ENCODE measurements at places on chromosomes 2 and 18.
A peak's percentile ranks its signal among the peaks of the same experiment; 100 is the strongest.

DNA sequence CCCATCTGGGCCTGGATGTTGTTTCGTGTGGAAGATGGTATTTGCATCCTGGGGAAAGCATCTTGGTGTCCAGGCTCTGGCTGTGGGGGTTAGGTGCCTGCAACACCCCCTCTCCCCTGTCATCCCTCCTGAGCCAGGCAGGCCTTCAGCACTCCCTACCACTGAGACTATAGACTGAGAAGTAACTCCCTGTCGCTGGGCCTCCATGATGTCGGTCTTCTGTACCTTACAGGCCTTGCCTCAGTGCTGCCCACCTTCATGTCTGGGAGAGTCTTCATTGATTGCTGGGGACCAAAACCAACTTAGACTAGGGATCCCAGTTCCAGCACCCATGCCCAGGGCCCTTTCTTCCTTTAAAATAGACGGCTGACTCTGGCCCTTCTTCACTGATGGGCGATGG is 33.1 kb upstream of the DNMT3A start:
- no peak for DNase-seq

DNA sequence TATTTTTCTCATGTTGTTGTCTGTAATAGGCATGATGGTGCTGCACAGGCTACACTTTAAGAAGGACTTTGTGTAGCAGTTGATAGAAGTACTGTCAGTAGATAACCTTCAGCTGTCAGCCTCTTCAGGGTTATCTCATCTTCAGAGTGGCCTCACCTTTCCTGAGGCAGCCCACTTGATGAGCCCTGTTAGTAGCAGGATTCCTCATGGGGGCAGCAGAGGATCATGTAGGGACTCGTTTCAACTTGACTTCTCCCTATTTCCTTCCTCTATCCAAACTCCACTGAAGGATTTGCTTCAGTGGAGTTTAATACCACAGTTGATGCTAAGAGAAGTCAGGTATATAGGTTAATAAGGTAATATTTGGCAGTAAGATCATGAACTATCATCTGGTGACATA is 530.3 kb upstream of the FSIP2 start:
- no peak for DNase-seq

DNA sequence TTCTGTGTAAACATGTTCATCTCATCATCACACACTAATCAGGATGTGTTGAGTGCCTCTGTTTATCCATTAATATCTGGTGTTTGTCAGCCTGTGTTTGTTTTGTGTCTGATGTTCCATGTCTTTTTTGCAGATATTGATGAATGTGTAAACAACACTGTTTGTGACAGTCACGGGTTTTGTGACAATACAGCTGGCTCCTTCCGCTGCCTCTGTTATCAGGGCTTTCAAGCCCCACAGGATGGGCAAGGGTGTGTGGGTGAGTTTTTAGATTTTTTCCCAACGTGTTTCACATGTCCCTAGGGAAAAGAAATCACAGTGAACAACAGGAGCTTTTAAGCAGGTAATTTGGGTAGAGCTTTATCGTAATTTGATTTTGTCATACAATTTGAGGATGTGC is 133.7 kb upstream of the RASGRP3 start:
- DNase-seq, result no peak

DNA sequence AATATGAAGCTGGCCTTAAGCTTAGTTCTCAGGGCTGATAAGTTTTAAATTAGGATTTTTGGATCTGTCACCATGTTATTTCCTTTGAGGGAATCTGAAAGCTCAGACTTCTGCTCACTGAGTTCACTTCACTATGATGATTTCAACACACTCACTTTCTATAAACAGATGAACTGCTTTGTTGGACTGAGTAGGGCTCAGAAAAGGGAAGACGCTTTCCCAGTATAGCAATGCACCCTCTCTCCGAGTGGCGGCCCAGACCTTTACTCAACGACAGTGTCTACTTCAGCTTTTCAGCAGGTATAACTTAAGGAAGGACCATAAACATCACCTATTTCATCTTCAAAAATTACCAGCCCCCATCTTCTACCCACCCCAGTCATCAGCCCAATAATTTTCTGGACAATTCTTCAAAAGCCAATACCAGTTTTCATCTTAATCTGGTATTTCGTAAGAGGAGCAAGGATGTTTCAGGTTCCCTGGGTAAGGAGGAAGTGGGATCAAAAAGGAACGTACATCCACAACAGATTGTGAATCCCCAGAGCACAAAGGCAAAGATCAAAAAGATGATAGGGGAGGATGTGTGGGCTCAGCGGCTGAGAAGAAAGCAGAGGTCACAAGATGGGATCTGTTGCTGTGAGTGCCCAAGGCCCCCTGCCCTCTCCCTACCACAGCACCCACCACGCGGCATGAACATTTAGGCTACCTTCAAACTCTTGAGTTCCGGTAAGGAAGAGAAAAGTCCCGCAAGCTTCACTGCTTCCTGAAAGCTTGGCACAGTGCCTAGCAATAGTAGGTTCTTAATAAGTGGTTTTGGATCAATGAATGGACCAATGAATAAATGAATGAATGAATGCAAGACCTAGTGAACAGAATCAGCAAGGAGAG is 41.9 kb downstream of the LPIN2 start:
- peak; percentile 26 for DNase-seq

- no peak for DNase-seq
Measured at GRCh38 chr2:112924360-112924759, 13.4 kb downstream of the IL37 start.

- DNase-seq, result no peak
Measured at GRCh38 chr2:70145851-70146739, 44.7 kb downstream of the C2orf42 start.

DNA sequence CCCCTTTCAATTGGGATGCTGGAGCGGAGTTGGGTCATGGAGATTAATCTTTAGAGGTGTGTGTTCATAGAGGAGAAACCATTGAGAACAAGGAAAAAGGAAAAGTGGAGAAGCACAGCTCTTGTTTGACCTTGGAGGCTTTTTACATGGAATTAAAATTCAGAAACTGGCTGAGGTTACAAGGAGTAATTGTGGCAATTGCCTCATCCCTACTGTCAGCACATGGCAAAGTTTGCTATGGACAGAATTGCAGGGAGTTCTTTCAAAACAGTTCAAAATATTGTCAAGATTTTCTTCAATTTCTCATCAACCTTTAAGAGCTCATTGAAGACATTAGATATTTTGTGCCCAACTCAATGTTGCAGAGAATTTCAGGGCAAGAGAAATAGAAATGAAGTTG is 232.7 kb downstream of the SLC8A1 start:
- no peak for DNase-seq

DNA sequence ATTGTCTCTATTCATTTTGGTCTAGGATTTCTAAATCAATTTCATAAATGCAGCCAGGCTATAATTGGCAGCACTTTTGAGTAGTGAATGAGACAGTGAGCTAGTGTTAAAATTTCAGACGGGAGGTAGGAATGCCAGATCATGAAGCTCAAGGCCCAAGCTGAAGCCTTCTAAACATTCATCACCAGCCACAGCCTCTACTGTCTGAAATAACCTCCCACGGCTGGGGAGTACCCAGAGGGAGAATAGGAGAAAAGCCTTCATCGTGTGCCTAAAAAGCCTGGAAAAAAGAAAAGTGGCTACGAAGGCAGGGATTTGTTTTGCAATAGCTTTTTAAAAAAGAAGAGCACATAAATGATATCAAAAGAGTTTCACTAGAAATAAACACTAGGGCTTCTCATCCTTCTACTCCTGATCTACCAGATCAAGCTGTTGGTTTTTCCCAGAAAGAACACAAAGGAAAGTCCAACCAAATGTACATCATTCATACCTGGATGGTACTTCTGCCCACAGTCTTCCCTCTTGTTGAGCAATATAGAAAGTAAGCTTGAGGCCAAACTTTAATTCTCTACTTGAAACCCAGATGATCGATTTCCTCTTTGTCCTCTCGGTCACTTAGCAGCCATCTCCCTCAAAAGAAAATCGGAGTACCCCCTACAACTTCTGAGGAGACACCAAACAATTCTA is 48.1 kb upstream of the SLC39A10 start:
- DNase-seq, result no peak

DNA sequence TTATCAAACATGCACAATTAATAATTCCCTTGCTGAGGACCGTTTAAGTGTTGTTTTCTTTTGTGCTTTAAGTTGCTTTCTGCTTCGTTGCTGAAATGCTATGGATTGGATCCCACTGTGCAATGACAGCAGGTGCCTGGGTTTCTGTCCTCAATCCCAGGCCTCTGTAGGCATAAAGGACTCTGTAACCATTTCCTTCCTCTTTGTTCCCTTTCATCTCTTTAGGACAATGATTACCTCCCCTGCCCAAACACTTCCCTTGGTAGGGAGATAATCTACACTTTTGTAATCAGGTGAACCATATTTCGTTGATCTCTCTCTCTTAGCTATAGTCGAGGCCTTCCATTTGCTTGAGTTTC is 58.6 kb upstream of the LYPD6B start:
- no peak for DNase-seq

DNA sequence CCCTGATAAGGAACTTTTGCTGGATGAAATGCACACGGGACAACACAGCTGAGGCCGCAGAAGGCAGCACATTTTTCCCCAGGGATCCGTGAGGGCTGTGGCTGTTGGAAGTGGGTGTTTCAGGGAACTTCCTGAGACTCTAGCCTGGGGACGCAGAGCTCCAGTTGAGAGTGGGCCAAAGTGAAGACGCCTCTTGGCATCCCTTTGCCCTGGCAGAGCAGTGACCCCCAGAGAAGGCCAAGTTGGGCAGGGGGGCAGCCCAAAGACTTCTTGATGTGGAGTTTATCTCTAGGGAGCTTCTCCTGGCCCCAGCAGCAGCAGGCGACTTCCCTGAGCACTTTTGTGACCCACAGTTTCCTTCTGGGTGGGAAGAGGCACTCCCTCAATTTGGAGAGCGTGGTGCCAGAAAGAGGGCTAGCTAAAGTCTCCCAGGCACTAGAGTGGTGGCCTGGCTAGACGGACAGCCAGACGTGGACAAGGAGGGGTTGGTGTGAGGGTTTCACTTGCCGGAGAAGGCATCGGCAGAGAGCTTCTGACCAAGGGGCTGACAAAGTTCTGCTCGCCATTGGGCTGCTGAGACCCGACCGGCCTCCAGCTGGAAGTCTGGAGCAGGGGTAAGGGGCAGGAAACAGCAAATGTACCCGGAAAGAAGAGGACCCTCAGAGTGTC is 108.8 kb downstream of the ACKR3 start:
- no peak for DNase-seq

GRCh38 chr18:75141166-75141565 is 67.8 kb downstream of the PTGR3 start:
- DNase-seq, result no peak

- no peak for DNase-seq
Measured at GRCh38 chr2:239264492-239264837, 136.4 kb downstream of the HDAC4 start.

- no peak for DNase-seq
Measured at GRCh38 chr2:6626401-6627012, 239.2 kb downstream of the CMPK2 start.

- DNase-seq, result no peak
Measured at GRCh38 chr2:220850116-220850515, 722.0 kb downstream of the EPHA4 start.

DNA sequence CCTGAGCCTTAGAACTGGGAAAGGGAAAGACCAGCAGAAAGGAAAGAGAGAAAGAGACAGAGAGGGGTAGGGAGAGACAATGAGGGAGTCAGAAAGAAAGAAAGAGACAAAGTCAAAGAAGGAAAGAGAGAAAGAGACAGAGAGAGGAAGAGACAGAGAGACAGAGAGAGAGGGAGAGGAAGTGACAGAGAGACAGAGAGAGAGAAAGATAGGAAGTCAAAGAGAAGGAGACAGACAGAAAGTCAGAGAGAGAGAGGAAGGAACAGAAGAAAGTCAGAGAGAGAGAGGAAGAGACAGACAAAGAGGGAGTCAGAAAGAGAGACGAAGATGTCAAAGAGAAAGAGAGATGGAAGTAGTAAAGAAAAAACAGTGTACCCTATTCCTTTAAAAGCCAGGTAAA is 261.8 kb downstream of the WDPCP start:
- no peak for DNase-seq

DNA sequence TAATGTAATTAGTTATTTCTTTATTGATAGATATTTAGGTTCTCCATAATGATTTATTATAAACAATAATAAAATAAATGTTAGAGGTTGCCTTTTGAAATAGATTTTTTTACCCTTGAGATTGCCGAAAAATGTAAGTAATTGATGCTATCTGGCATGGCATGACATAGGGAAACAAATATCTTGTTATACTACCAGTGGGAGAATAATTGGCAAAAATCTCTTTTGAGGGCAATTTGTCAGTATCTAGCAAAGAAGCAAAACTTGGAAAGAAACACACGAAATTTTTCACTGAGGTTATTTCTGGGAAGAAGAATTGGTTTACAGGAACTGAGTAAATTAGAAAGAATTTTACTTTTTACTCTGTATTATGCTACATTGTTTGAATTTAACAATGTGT is 547.2 kb upstream of the SETBP1 start:
- no peak for DNase-seq

DNA sequence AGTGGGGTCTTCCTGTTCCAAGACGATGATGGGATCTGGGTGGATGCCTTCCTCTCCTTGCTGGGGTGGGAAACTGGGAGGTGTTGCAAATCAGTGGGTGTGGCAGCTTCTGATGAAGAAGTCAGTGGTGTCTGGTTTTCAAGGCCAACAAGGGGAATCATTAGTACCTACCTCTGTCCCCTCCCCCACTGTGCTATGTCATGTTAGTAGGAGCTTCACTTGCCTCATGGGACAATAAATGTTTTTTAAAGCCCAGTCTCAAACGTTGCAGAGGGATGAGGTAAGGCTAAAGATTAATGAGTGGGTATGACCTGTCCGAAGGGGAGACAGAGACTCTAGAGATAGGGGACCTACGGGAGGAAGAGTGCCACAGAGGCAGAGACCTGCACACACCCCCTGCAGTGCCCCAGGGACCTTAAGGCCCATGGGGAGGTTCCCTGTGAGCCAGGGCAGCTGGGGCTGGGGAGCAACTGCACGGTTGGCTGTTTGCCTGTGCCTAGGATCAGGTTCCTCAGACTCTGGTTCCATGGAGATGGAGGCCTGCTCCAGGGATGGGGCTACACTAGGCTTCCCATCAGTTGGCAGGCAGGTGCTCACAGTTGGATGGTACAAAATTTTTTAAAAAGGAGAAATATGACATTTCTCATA is 37.8 kb upstream of the SLC1A4 start:
- DNase-seq, result no peak

- DNase-seq, result no peak
Measured at GRCh38 chr2:196279541-196279940, 108.2 kb upstream of the STK17B start.

All from activated effector memory CD4-positive, alpha-beta T cell treated with Interleukin-2 at 50 U/mL for 16 hours (primary cell).